ENCODE measurements at places on chromosomes 5 and 9.

- no peak for DNase-seq
Measured at GRCh38 chr9:134970719-134971118, 53.0 kb upstream of the FCN1 start.

GRCh38 chr5:132484391-132484725 is 6.2 kb downstream of the IRF1 start:
- DNase-seq: no peak

GRCh38 chr5:134328619-134329018 is 38.4 kb downstream of the CDKL3 start:
- no peak for DNase-seq

DNA sequence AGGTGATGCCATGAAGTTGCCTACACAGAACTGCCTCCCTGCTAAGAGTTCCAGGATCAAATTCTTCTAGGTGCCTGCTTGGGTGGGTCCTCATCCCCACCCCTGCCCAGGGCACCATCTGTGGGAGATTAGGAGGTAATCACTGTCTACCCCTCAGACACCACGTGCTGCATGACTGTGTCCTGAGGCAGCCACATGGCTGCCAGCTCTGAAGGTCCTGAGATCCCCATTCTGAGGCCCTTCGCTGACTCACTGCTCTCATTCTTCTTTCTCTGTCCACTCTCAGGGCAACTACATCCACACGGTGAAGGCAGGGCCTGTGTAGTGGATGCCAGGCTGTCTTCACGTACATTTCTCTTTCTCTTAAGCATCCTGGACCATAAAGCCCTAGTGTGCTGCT is 222.9 kb upstream of the ANKRD55 start:
- no peak for DNase-seq

DNA sequence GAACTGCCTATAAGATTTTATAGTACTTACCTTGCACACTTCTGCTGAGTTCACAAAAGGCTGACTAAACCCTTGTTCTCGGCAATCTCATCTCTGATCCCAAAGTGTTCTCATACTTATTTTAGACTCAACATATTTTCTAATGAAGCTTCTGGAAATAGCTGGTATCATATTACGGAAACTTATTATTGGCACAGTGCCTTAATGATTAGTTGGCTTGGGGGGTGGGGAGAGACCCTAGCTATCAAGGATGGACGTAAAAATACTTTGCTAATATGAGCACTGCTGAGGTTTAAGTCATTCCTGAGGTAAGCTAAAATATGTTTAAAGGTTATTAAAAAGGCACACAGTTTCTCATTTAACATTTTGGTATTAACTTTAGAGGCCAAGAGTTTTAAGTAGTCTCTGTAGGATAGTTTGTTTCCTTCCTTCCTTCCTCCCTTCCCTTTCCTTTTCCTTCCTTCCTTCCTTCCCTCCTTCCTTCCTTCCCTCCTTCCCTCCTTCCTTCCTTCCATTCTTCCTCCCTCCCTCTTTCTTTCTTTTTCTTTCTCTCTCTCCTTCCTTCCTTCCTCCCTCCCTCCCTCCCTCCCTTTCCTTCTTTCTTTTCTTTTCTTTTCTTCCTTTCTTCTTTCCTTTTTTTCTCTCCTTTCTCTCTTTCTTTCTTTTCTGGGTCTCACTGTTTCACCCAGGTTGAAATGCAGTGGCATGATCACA is 31.5 kb downstream of the ZSWIM6 start:
- no peak for DNase-seq

- no peak for DNase-seq
Measured at GRCh38 chr5:31706186-31706585, 67.3 kb downstream of the PDZD2 start.

GRCh38 chr9:71183251-71183650 is 61.8 kb upstream of the TRPM3 start:
- no peak for DNase-seq

DNA sequence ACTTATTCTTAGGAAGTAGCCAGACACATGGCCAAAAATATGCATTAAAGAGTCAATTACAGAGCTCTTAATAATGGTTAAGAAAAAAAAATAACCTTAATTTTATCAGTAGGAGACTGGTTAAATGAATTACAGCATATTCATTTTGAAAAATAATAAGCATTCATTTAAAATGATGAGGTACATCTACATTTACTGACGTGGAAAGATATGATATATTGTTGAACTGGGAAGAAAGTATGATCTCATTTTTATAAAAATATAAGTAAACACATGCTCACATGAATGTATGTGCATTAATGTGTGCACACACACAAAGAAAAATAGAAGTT is 250.3 kb downstream of the ENC1 start:
- no peak for DNase-seq

DNA sequence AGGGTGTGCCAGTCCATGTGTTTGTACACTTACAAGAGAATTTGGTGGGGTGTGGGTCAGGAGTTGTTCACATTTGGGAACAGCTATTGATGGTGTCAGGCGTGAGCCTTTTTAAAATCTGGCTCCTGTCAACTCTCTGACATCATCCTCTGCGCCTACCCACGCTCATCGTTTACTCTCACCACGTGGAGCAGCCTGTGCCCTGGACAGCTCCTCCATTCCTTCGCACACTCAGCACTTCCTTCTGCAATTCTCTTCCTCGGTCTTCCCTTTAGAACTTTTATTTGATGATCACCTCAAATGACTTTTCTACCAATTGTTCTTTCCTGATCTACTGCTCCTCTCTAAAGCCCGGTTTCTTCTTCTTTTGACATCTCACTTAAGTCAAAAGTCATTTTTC is 42.1 kb upstream of the GNAQ start:
- no peak for DNase-seq

DNA sequence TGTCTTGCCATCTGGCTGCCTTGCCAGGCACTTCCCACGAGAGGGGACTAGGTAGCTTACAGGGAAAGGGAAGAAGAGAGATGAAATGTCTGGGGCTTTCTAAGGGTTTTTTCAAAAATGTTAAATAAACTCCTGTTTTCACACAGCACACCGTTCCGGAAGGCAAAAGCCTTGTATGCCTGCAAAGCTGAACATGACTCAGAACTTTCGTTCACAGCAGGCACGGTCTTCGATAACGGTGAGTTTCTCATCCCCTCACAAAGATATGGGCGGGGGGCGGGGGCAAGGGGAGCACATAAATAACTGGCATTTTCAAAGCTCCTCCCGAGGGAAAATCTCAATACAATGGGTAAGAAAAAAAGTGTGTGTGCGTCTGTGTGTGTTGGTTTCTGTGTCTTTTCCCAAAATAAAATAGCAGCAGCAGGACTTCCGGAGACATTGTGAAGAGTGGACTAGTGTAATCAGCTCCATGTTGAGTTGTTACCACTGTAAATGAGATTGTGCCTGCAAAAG is 189.6 kb downstream of the NR3C1 start:
- DNase-seq: no peak

- no peak for DNase-seq
Measured at GRCh38 chr9:88952976-88953375, 38.3 kb upstream of the S1PR3 start.

DNA sequence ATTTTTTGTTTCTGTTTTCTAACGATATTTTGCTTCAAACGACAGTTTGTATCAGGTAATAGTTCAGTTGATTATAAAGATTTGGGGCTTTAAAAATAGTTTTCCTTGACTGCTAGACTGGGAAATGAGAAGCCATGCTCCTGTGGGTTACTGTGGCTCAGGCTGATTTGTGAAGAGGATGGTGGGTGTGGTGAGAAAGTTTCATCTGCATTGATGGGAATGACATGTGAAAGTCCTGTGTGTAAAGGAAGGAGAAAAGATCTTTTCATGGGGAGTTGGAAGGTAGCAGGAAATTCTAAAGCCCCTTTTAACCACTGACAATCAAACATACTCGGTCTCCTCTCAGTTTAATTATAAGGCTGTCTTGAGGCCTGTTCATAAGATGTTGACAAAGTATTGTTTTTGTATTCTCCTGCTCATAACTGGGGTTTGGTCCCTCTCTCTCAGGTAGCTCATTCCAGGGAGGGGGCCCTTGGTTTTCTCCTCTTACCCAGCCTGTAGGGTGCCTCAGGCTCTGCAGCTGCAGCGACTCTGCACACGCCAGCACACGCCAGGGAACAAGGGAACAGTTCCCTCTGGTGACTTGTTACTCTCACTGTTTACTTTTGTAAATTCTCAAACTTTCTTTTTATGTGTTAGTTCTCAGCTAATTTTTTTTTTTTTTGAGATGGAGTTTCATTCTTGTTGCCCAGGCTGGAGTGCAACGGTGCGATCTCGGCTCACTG is 91.6 kb downstream of the CARTPT start:
- no peak for DNase-seq

- no peak for DNase-seq
Measured at GRCh38 chr9:84499969-84500582, 159.5 kb upstream of the SLC28A3 start.

DNA sequence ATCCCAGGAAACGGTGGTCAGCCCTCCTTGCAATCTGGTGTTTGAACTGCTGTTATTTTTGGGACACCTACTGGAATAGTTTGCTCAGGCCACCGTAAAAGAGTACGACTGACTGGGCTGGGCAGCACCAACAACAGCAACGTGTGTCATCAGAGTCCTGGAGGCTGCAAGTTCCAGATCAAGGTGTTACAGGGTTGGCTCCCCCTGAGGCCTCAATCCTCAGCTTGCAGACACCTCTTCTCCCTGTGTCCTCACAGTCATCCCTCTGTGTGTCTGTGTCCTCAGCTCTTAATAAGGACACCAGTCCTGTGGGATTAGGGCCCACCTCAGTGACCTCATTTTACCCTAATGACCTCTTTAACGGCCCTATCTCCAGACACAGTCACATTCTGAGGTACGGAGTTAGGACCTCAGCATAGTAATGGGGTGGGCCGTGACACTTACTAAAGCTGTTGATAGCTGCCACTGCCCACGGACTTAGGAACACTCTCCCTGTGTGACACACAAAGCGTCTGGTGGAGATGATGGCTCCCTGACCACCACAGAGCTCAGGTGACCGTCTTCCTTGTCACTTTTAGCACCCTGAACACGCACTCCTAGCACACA is 16.8 kb downstream of the GLT6D1 start:
- no peak for DNase-seq

DNA sequence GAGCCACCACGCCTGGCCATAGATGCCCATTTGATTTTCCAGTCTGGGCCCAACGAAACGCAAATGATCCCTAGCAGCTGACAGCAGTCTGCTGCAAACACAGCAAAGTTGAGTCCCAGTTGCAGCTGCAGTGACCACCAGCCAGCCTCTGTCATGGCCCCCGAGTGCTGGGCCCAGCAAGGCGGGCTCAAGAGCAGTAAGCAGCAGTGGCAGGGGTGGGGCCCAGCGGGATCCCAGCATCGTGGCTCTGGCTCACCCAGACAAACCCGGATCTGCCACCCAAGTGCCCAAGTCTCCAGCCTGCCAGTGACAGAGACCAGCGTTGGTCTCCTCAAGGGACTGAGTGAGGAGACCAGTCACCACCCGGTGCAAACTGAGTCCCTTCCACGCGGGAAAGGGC is 6.9 kb upstream of the LTC4S start:
- DNase-seq: no peak

GRCh38 chr5:131968396-131968954 is 23.0 kb upstream of the MEIKIN start:
- no peak for DNase-seq

DNA sequence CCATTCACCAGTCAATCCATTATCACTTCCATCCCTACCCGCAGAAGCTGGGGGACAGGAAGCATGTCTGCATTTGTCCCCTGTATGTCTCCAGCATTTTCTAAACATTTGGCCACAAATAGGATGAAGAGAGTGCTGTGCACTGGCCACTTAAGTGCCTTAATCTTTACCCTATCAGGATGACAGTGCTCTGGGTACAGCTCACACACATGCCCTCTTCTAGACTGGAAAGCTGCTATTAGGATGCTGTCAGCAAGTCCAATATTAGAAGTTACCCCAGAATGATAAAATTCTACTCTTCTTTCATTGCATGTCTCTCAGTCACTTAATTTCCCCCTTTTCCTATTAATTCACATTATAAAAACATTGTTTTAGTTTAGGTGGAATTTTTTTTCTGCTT is 168.4 kb downstream of the RASEF start:
- DNase-seq: no peak

GRCh38 chr9:133772581-133772980 is 34.4 kb upstream of the SARDH start:
- DNase-seq: no peak

GRCh38 chr9:100131216-100131615 is 32.2 kb downstream of the INVS start:
- no peak for DNase-seq

DNA sequence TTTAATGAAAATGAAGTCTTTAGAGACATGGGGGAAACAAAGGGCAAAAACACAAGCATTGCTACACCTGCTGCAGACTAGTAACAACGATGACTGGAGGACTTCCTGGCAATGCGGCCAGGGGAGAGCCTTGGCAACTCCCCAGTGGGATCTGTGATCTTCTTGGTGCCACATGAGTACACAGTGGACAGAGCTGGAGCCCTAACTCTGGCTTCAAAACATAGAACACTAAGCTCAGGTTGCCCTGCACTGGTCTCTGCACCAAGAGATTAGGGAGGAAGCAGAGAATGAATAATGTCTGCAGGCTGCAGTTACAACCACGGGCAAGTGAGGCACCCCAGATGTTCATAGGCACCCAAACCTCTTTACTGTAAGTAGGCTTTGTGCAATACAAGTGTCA is 91.1 kb downstream of the MRPS27 start:
- no peak for DNase-seq

Data from central memory CD8-positive, alpha-beta T cell (primary cell).